ENCODE measurements at places on chromosomes 16 and 17.

GRCh38 chr16:82016964-82017363 is 5.7 kb upstream of the SDR42E1 start:
- peaks cover 16% of the 10 kb centered on the region for H3K27me3 ChIP-seq
- H3K4me1 ChIP-seq: no peaks in the 10 kb centered on the region
- DNase-seq: no peak
- H3K4me3 ChIP-seq: no peak overlapping the region
- H3K36me3 ChIP-seq: no peaks in the 10 kb centered on the region
- H3K27ac ChIP-seq: no peak overlapping the region

DNA sequence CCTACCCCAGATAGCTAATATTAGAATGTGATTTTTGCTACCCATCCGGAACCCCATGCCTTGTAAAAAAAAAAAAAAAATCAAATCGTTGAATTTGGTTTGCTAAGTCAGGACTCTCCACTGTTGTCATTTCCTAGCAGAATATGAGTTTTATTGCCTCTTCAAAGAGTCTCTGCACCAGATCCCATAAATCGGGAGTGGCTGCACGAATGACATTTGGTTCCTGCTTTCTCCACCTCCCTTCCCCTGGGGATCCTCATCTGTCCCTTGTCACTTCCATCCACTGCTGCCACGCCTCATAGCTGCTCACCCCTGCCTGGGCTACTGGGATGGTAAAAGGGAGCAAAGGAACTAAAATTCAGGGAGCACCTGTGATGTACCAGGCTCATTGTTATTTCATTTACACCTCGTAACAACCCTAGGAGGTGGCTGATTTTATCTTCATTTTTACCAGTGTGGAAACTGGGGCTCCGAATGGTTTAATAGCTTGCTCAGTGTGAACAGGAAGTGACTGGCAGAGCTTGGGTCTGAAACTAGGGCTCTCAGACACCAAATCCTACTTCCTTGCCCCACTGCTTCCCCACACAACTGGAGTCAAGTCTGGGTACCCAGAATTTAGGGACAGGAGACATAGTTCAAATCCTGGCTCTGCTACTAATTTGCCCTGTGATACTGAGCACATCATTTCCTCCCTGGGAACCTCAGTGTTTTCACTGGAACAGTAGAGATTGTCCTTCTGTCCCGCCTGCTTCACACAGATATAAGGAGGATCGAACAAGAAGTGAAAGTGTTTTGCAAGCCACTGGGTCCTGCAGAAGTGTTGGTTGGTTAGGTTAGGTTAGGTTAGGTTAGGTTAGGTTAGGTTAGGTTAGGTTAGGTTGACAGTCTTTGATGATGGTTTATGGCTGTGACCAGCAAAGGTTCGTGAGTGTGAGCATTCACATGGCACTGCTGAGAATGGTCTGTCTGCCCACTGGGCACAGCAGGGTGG is 585 bp upstream of the KRT36 start:
- H3K27me3 ChIP-seq: no peaks in the 10 kb centered on the region
- no peak for DNase-seq
- no peak overlapping the region for H3K4me3 ChIP-seq
- no peaks in the 10 kb centered on the region for H3K36me3 ChIP-seq
- no peak overlapping the region for H3K27ac ChIP-seq

GRCh38 chr16:84614968-84615813 is 2.7 kb downstream of the COTL1 start:
- H3K36me3 ChIP-seq: peaks cover 13% of the 10 kb centered on the region
- H3K4me1 ChIP-seq: peaks cover 46% of the 10 kb centered on the region
- no peak for DNase-seq
- H3K27ac ChIP-seq: no peak overlapping the region

DNA sequence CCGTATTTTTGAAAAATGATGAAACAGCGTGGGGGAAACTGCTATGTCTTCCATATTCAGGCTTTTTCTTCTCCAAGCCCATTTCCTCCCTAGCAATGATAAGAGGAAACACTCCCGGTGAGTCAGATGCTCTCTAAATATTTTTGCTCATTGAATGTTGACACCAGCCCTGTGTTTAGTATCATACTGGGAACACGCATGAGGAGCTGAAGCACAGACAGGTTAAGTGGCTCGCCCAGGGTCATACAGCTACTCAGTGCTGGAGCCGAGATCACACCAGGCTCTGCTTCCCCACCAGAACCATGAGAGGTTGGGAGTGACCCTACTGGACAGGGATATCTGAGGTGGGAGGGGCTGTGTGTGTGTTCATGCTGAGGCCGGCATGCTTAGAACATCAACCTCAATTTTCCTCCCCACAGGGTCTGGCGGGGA is 37.8 kb upstream of the ADGRG1 start:
- H3K27me3 ChIP-seq: peaks cover 3% of the 10 kb centered on the region
- no peaks in the 10 kb centered on the region for H3K36me3 ChIP-seq
- H3K4me1 ChIP-seq: peaks cover 6% of the 10 kb centered on the region
- no peak for DNase-seq

DNA sequence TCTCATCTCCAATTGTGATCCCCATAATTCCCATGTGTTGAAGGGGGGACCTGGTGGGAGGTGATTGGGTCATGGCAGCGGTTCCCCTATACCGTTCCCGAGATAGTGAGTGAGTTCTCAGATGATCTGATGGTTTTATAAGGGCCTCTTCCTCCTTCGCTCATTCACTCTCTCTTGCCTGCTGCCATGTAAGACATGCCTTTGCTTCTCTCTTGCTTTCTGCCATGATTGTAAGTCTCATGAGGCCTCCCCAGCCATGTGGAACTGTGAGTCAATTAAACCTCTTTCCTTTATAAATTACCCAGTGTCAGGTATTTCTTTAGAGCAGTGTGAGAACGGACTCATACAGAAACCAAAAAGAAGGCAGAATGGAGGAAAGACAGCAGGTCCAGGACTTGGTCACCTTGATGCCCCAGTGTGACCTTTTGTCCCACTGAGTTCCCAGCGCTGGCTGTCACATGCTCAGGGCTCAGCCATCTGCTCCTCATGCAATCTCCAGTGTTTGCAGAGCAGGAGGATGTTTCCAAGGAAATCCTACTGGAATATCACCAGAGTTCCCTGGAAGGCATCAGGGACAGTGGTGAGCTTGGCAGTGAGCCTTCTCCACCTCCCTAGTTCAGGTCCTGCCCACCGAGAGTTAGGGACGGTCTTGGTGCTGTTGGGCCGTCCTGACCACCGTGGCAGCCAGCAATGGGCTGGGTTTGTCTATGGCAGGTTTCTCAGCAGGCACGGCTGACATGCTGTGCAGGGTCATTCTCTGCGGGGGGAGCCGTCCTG is 96.7 kb downstream of the SEC14L1 start:
- H3K27me3 ChIP-seq: no peaks in the 10 kb centered on the region
- peaks cover 3% of the 10 kb centered on the region for H3K36me3 ChIP-seq
- H3K4me3 ChIP-seq: no peak overlapping the region
- no peak for DNase-seq

DNA sequence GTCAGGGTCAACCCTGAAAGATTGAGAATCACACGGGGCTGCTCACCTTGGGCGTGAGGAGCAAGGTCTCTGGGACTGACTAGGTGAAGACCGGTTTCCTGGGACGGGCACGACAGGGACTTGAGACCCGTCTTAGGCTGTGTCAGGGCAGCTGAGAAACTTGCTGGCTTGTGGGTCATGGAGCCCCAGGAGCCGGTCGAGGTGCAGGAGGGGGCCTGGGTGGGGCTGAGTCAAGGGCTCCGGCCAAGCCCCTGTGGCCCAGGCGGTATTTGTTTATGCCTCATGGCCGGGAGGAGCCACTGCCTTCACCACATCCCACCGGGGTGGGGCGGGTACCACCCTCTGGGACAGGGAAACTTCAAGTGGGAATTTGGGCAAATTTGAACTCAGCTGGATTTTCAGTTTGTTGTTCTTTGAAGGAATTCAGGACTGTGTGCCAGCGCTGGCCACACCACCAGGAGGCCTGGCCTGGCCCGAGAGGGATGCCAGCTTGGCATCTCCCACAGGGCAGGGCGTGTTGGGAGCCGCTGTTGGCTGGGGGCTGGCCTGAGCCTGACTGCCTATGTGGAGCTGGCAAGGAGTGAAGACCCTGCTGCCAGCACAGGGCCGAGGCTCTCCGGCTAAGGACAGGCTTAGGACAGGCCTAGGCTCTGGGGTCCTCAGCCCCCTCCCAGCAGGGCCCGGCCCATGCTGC is 116.1 kb downstream of the METRNL start:
- H3K4me3 ChIP-seq: no peak overlapping the region
- H3K27me3 ChIP-seq: no peaks in the 10 kb centered on the region
- no peak overlapping the region for H3K27ac ChIP-seq
